IMR-90 (cell line): ENCODE measurements at places on chromosomes 6 and 20. TPM values are rescaled to one million over a fixed set of nuclear protein-coding genes. Genes with fewer than 3 reads are reported as not detected.

GRCh38 chr6:158047127-158047518 lies 65.5 kb downstream of the SYNJ2 start:
- DNase-seq, result peak; percentile 59
- no peak overlapping the region for H3K27ac ChIP-seq
- peaks cover 40% of the 10 kb centered on the region for H3K36me3 ChIP-seq
- no peak overlapping the region for H3K4me3 ChIP-seq
- H3K4me1 ChIP-seq, result peaks cover 19% of the 10 kb centered on the region
- H3K27me3 ChIP-seq, result no peaks in the 10 kb centered on the region

- no peaks in the 10 kb centered on the region for H3K36me3 ChIP-seq
- no peak for DNase-seq
- H3K27ac ChIP-seq, result peak overlapping the region; percentile 57; the same call in 1 of the 2 replicates
Measured at GRCh38 chr6:16949716-16950115, 152.1 kb upstream of the STMND1 start.

- no peaks in the 10 kb centered on the region for H3K36me3 ChIP-seq
- H3K27ac ChIP-seq, result no peak overlapping the region
- no peak overlapping the region for H3K4me3 ChIP-seq
- DNase-seq, result no peak
- no peaks in the 10 kb centered on the region; the same call in 1 of the 2 replicates for H3K27me3 ChIP-seq
Measured at GRCh38 chr20:20690676-20691476, 21.6 kb downstream of the RALGAPA2 start.

DNA sequence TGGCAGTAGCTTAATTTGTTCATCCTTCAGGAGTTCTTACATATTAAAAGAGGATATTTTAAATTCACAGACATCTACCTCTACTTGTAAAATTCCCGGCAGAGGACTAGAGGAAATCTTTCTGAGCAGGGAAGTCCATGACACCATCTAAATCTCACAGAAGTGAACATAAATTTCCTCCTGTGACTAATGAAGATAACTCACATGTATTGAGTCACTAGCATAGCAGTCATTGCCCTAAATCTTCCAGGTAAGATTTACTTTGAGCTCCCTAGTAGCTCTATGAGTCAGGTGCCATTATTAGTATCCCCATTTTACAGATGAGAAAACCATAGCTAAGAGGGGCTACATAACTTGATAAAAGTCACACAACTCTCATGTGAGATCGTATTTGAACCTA lies 1058.6 kb upstream of the FLRT3 start:
- no peaks in the 10 kb centered on the region for H3K36me3 ChIP-seq
- H3K27ac ChIP-seq, result no peak overlapping the region
- no peaks in the 10 kb centered on the region for H3K4me1 ChIP-seq
- no peak for DNase-seq

GRCh38 chr6:3039384-3039783 lies 28.9 kb upstream of the RIPK1 start:
- peaks cover 11% of the 10 kb centered on the region for H3K27me3 ChIP-seq
- H3K4me1 ChIP-seq, result peaks cover 2% of the 10 kb centered on the region; the same call in 1 of the 2 replicates
- no peaks in the 10 kb centered on the region for H3K36me3 ChIP-seq
- H3K27ac ChIP-seq, result no peak overlapping the region
- H3K4me3 ChIP-seq, result no peak overlapping the region
- no peak for DNase-seq

- H3K4me3 ChIP-seq, result no peak overlapping the region
- H3K27me3 ChIP-seq, result no peaks in the 10 kb centered on the region
- H3K4me1 ChIP-seq, result no peaks in the 10 kb centered on the region
- DNase-seq, result no peak
Measured at GRCh38 chr6:127249621-127250020, 17.0 kb upstream of the RNF146 start.

DNA sequence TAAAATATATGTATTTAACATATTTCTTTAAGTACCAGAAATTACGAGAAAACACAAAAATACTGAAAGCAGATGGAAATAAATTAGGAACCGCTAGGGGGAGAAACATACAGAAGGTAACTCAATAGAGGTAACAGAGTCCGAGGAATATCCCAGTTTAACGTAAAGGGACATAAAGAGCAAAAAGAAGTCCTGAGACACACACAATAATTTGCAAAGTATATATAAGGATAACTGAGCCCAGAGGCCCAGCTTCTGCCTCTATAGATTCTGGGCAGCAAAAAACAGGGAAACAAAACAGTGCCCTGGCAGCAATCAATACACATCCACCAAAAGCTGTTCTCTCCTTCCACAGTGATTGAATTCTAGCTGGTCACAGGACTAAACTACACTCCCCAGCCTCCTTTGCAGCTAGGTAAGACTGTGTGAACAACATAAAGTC lies 15.1 kb downstream of the TBC1D32 start:
- no peaks in the 10 kb centered on the region for H3K4me1 ChIP-seq
- DNase-seq, result peak; percentile 20
- H3K4me3 ChIP-seq, result 0 out of 2 replicates have a peak overlapping the region, but pooled peaks have one; percentile 0
- H3K36me3 ChIP-seq, result 0 out of 2 replicates have a peak, but pooled peaks cover 2% of the 10 kb centered on the region
- H3K27me3 ChIP-seq, result no peaks in the 10 kb centered on the region

DNA sequence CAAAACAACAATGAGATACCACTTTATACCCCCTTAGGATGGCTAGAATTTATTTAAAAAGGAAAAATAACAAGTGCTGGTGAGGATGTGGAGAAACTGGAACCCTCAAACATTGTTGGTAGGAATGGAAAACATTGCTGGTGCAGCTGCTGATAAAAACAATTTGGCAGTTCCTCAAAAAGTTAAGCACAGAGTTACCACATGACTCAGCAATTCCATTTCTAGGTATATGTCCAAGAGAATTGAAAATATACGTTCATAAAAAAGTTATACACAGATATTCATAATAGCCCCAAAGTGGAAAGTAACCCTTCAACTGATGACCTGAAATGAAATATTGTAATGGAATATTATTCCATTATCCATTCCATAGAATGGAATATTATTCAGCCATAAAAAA lies 55.0 kb downstream of the CD83 start:
- no peak for DNase-seq
- no peaks in the 10 kb centered on the region for H3K36me3 ChIP-seq
- H3K4me3 ChIP-seq, result no peak overlapping the region
- H3K27ac ChIP-seq, result no peak overlapping the region

DNA sequence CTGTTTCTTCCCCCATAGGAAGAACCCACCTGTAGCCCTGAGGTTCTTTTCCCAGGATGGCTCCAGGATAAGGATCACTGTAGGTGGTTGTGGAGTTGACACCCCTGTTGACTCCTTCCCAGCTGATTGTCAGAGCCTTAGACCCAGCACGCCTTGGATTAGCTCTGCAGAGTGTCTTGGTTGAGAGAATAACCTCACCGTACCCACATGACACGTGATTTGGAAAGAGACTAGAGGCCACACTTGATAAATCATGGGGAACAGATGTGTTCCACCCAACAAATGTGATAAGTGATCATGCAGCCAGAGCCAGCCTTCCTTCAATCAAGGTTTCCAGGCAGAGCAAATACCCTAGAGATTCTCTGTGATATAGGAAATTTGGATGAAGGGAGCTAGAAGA lies 12.2 kb downstream of the BTN3A1 start:
- peaks cover 14% of the 10 kb centered on the region; the same call in 1 of the 2 replicates for H3K36me3 ChIP-seq
- H3K27me3 ChIP-seq, result no peaks in the 10 kb centered on the region
- no peak for DNase-seq
- no peak overlapping the region for H3K4me3 ChIP-seq

- peaks cover 84% of the 10 kb centered on the region for H3K27me3 ChIP-seq
- no peak overlapping the region for H3K27ac ChIP-seq
- H3K4me1 ChIP-seq, result no peaks in the 10 kb centered on the region; the same call in 1 of the 2 replicates
- H3K36me3 ChIP-seq, result no peaks in the 10 kb centered on the region
- H3K4me3 ChIP-seq, result no peak overlapping the region
Measured at GRCh38 chr6:34149452-34149810, 3.5 kb upstream of the GRM4 start.

DNA sequence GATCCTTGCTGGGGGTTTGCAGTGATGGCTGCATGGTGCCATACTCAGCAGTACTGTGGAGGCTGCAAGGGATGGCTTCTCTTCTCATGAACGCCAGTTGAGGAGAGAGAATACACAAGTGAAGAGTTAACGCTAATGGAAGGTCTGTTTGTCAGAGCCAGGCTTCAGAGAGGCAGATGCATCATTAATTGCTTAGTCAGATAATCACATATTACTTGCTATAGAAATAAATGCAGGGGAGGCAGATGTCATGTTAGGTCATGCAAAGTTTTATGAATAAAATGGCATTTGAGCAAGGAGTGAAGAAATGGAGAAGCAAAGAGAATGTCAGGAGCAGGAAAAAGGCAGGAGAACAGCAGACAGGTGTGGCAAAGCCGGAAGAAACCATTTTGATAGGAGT lies 51.2 kb downstream of the CDS2 start:
- DNase-seq, result no peak
- H3K27me3 ChIP-seq, result no peaks in the 10 kb centered on the region
- H3K36me3 ChIP-seq, result peaks cover 28% of the 10 kb centered on the region

- no peaks in the 10 kb centered on the region for H3K36me3 ChIP-seq
- no peak overlapping the region for H3K4me3 ChIP-seq
- DNase-seq, result peak; percentile 4
- no peak overlapping the region for H3K27ac ChIP-seq
- H3K27me3 ChIP-seq, result no peaks in the 10 kb centered on the region
Measured at GRCh38 chr6:49082611-49083010, 380.4 kb downstream of the MMUT start.

Gene CAGE1
- total RNA-seq, result under 0.01 TPM in 1 of 2 replicates, not detected in the other

Gene SH3BGRL2
- total RNA-seq, result 5.6 and 9.7 TPM in 2 replicates

Gene GPX5
- total RNA-seq, result not detected in 2 replicates

Gene TRIM10
- total RNA-seq, result not detected in 2 replicates
